ENCODE measurements at places on chromosomes 1 and 21. TPM values are rescaled to one million over a fixed set of nuclear protein-coding genes. Genes with fewer than 3 reads are reported as not detected.

The SHE gene
- total RNA-seq = 0.24 TPM

The EVI5 gene
- total RNA-seq = 14.9 TPM

The SPRR1A gene
- not detected for total RNA-seq

The SEC16B gene
- total RNA-seq = 0.96 TPM

The IVL gene
- total RNA-seq = 0.43 TPM

The CATSPERE gene
- 0.24 TPM for total RNA-seq

The PTPN7 gene
- not detected for total RNA-seq
